Esophagus muscularis mucosa (tissue), 4 donors: ENCODE measurements at places on chromosomes 5 and 9. TPM values are rescaled to one million over a fixed set of nuclear protein-coding genes. Genes with fewer than 3 reads are reported as not detected.

DNA sequence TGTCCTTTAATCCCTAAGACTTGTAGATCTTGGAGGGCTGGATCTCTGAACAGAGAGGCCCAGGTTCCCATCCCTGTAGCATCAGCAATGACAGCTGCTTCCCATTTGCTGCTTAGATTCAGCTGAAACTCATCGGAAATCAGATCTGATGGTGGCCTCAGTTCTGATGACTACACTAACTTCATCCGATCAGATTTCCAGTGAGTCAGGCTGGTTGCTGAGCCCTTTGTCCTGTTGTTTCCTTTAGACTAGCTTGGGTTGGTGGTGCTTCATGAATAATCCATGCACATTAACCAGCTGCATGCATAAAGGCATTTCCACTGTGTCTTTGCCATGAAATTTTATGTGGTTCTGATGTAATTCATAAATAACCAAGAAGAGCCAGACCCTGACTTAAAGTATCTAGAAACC lies 195.2 kb upstream of the TUT7 start:
- H3K4me3 ChIP-seq: no peak overlapping the region
- no peak overlapping the region for H3K27ac ChIP-seq
- no peaks in the 10 kb centered on the region for H3K4me1 ChIP-seq
- H3K27me3 ChIP-seq: no peaks in the 10 kb centered on the region
- no peak for DNase-seq

GRCh38 chr5:129003232-129003631 lies 37.9 kb downstream of the SLC27A6 start:
- no peak for DNase-seq
- peak overlapping the region; percentile 72 for H3K27ac ChIP-seq
- H3K27me3 ChIP-seq: no peaks in the 10 kb centered on the region

DNA sequence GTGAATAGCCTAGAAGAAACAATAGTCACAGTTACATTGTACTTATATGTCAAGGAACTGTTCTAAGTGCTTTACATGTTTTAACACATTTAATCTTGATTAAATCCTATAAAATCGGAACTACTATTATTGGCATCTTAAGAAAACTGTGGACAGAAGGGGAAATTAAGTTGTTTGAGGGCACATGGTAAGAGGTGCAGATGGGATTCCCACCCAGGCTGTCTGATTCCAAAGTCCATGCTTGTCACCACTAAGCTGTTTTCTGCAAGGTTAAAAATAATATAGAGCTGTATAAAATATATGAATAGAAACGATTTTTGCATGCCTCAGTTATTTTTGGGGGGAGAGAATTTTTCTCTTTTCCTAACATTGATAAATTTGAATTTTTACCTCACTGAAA lies 194.6 kb upstream of the KLF9 start:
- DNase-seq: no peak
- no peaks in the 10 kb centered on the region for H3K36me3 ChIP-seq

DNA sequence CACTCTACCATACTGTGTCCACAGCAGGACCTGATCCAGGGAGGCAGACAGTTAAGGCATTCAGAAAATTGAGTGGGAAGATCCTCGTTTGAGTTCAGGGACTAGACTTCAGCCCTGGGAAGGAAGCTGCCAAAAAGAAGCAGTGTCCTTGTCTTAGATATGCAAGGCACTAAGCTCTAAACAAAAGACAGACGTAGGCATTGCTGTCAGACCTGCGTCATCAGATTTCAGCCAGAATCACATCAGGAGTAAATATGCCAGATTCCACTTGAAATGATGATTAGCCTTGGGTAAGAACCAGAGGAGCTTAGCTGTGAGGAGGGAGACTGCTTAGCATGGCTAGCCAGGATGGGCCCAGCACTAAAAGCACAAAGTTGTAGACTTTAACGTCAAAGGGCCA lies 56.7 kb downstream of the MAMDC2 start:
- no peak for DNase-seq
- no peaks in the 10 kb centered on the region for H3K27me3 ChIP-seq
- H3K27ac ChIP-seq: peak overlapping the region; percentile 73
- H3K36me3 ChIP-seq: no peaks in the 10 kb centered on the region
- no peak overlapping the region for H3K4me3 ChIP-seq

DNA sequence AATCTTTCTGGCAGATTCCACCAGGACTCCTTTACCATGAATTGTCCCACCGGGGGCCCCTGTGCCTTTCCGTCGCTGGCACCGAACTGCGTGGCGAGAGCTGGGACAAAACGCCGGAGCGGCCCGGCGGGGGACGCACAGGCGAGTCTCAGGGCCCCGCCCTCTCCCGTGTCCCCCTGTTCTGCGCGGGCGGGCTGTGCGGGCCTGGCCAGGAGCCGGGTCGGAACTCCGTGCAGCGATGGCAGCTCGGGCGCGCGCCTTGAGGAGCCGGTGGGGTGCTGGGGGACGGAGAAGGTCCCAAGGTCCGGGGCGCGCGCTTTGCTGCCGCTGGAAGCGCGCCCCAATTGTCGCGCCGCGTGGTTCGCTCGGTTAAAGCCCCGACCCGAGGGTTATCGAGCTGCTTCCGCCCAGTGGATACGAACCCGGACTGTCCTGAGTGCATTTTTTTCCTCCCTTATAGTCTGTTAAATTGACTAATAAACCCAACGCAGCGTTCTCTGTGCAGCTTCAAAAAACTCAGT lies 125.3 kb downstream of the TMEM174 start:
- no peak for DNase-seq
- peaks cover 20% of the 10 kb centered on the region for H3K4me1 ChIP-seq
- no peak overlapping the region for H3K27ac ChIP-seq
- no peaks in the 10 kb centered on the region for H3K36me3 ChIP-seq

- no peaks in the 10 kb centered on the region for H3K27me3 ChIP-seq
- H3K27ac ChIP-seq: no peak overlapping the region
- H3K36me3 ChIP-seq: peaks cover 32% of the 10 kb centered on the region
- no peaks in the 10 kb centered on the region for H3K4me1 ChIP-seq
- peak; percentile 68 for DNase-seq
These were observed 85.9 kb downstream of the GOLPH3 start for GRCh38 chr5:32088214-32088613.

- H3K4me1 ChIP-seq: no peaks in the 10 kb centered on the region
- DNase-seq: no peak
- no peak overlapping the region for H3K4me3 ChIP-seq
- no peaks in the 10 kb centered on the region for H3K27me3 ChIP-seq
- H3K36me3 ChIP-seq: no peaks in the 10 kb centered on the region
These were observed 140.6 kb upstream of the PUM3 start for GRCh38 chr9:2984491-2984890.

DNA sequence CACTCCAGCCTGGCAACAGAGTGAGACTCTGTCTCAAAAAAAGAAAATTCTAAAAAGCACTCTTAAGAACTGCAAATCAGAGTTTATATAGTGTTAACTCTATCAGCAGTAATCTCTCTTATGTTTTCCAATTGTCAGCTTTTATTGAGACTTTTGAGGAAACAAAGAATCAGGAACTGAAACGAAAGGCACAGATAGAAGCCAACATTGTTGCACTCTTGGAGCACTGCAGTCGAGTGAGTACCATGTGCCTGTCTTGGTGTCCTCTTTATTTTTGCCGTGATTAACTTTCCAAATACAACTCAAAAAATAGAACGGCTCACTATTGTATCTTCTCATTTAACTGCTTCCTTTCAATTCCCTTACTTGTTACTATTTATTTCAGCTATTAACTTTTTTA lies 41.7 kb upstream of the LRRC19 start:
- no peak overlapping the region for H3K4me3 ChIP-seq
- no peak for DNase-seq
- H3K27ac ChIP-seq: no peak overlapping the region

- no peak overlapping the region for H3K4me3 ChIP-seq
- DNase-seq: no peak
- H3K27me3 ChIP-seq: no peaks in the 10 kb centered on the region
- H3K4me1 ChIP-seq: no peaks in the 10 kb centered on the region
These were observed 214.0 kb upstream of the DAB2 start for GRCh38 chr5:39638813-39639212.

GRCh38 chr5:25489834-25490538 lies 845.2 kb upstream of the CDH10 start:
- no peak overlapping the region for H3K27ac ChIP-seq
- H3K4me1 ChIP-seq: no peaks in the 10 kb centered on the region
- no peaks in the 10 kb centered on the region for H3K36me3 ChIP-seq
- no peak overlapping the region for H3K4me3 ChIP-seq
- no peaks in the 10 kb centered on the region for H3K27me3 ChIP-seq

DNA sequence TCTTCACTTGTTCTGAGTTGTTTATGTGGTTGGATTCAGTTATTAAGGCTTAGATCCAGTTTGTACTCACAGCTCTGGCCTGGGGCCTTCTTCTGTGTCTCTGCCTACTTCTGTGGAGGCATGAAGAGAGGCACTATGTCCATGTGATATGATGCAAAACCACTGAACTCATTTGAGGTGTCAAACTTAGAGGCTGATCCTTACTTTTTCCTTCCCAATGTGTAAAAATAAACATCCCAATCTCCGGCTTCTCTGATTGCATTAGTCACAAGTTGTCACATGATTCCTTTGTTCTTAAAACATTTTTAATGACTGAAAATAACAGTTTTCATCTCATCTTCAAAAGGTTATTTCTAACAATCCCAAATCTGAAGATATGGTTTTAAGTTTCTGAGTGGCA lies 276.0 kb upstream of the RGMB start:
- no peaks in the 10 kb centered on the region for H3K27me3 ChIP-seq
- peaks cover 32% of the 10 kb centered on the region for H3K4me1 ChIP-seq
- H3K36me3 ChIP-seq: no peaks in the 10 kb centered on the region
- DNase-seq: no peak

DNA sequence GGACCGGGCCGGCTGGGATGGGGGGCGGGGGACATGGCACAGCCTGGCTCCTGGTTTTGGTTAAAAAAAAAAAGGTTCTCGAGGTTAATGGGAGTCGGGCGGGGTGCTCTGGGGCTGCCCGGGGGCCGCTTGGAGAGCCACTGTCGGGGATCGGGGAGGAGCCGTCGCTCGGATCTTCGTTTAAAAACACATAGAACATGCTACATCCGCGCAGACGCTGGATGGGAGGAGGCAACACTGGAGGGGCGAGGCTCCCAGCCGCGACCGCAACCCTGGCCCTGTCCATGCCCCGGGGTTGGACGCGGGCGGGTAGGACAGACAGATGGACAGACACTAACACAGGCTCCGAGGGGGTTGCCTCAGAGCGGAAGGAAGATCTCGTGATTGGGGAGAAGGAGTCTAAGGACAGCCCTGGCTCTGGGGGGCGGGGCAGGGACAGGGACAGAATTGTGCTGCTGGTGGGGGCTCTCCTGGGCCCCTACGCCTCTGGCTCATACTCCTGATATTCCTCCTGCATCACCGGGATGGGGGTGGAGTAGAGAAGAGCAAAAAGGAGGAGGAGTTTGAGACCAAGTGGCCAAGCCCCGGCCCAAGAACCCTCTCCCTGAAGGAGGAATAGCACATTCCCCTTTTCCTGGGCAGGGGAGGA lies 9.9 kb downstream of the SNCB start:
- DNase-seq: no peak
- H3K36me3 ChIP-seq: no peaks in the 10 kb centered on the region
- no peak overlapping the region for H3K27ac ChIP-seq
- H3K27me3 ChIP-seq: peaks cover 32% of the 10 kb centered on the region
- no peak overlapping the region for H3K4me3 ChIP-seq
- peaks cover 23% of the 10 kb centered on the region for H3K4me1 ChIP-seq

- no peak overlapping the region for H3K4me3 ChIP-seq
- no peaks in the 10 kb centered on the region for H3K4me1 ChIP-seq
- H3K27me3 ChIP-seq: no peaks in the 10 kb centered on the region
- DNase-seq: no peak
- no peaks in the 10 kb centered on the region for H3K36me3 ChIP-seq
- no peak overlapping the region for H3K27ac ChIP-seq
These were observed 12.6 kb downstream of the CAVIN4 start for GRCh38 chr9:100590481-100590880.

- H3K36me3 ChIP-seq: no peaks in the 10 kb centered on the region
- no peak overlapping the region for H3K27ac ChIP-seq
- no peaks in the 10 kb centered on the region for H3K27me3 ChIP-seq
- peaks cover 29% of the 10 kb centered on the region for H3K4me1 ChIP-seq
- no peak for DNase-seq
- no peak overlapping the region for H3K4me3 ChIP-seq
These were observed 260.3 kb downstream of the ENC1 start for GRCh38 chr5:74380193-74380592.

DNA sequence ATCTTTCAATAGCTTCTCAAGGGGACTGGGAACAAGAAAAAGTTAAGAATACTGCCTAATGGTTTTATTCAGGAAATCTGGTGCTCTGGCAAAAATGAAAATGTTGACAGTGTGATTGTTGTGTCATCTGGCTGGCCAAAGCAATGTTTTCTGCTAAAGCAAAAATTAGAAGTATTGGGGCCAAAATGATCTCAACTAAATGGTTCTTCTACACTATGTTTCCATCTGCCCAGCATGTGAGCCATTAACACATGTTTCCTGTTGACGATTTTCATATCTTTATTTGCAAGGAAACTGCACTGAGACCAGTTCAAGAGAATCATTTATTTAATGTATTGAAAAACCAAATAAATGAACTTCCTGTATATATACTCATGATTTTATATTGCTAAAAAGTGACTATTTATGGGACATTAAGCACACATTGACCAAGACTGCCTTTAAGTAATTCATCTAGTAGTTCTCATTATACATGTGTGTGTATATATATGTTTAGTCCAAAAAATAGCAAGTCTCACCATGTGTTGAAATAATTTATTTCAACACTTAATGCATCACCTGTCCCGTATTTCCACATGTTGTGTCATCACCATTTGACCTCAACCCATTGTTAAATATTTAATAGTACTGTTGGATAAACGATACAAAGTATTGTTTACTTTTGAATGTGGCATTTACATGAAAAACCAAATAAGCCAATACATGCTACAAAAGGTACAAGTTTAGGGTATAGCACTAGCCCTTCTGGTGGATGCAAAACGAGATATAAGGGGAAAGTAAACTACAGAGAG lies 7.5 kb upstream of the FST start:
- no peaks in the 10 kb centered on the region for H3K4me1 ChIP-seq
- no peaks in the 10 kb centered on the region for H3K27me3 ChIP-seq
- DNase-seq: no peak
- H3K36me3 ChIP-seq: no peaks in the 10 kb centered on the region

DNA sequence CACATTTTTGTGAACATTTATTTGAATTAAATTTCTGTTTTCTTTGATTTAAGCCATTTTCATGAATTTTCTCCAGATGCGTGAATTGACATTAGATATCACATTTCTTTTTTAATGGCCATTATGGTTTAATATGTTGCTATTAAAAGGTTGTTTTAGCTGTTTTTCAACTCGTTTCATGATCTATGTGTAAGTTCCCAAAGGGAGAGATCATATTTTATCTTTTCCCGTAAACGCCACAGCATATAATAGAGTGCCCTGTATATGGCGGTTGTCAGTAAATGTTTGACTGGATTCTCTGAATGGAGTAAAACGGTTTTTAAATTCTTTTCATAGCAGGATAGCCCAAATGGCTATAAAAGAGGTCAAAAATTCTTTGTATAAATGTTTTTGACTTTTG lies 35.8 kb downstream of the ZCCHC7 start:
- H3K27me3 ChIP-seq: no peaks in the 10 kb centered on the region
- H3K36me3 ChIP-seq: peaks cover 25% of the 10 kb centered on the region
- DNase-seq: no peak
- H3K27ac ChIP-seq: no peak overlapping the region

- no peak overlapping the region for H3K4me3 ChIP-seq
- DNase-seq: no peak
- no peak overlapping the region for H3K27ac ChIP-seq
- H3K27me3 ChIP-seq: no peaks in the 10 kb centered on the region
- no peaks in the 10 kb centered on the region for H3K36me3 ChIP-seq
These were observed 426.1 kb downstream of the RAB3C start for GRCh38 chr5:59008816-59009473.

GRCh38 chr9:123637945-123638634 lies 282.1 kb downstream of the CRB2 start:
- H3K27ac ChIP-seq: peak overlapping the region; percentile 48
- H3K27me3 ChIP-seq: no peaks in the 10 kb centered on the region
- peaks cover 72% of the 10 kb centered on the region for H3K4me1 ChIP-seq
- DNase-seq: no peak
- no peak overlapping the region for H3K4me3 ChIP-seq

FOXD4L5 gene
- not detected for total RNA-seq

LIX1 gene
- total RNA-seq: 1.2 TPM

FKTN gene
- total RNA-seq: 17.4 TPM
